ENCODE measurements at places on chromosomes 12 and 14.

DNA sequence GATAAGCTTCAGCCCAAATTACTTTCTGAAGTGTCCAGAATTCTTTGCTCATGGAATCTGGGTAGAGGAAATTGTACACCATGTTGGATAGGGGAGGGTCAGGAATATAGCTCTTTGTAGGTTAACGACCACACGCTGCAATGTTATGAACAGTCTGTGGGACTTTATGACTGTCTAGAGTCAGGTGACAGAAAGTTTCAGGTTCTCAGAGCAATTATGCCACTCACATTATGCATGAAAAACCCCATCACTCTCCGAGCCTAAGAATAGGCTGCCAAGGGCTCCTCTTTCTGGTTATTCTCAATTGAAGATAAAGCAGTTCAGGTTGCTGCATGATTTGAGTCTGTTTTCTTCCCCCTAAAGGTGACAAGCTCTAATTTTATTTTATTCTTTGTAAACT lies 430.9 kb downstream of the ATP23 start:
- no peak for DNase-seq

DNA sequence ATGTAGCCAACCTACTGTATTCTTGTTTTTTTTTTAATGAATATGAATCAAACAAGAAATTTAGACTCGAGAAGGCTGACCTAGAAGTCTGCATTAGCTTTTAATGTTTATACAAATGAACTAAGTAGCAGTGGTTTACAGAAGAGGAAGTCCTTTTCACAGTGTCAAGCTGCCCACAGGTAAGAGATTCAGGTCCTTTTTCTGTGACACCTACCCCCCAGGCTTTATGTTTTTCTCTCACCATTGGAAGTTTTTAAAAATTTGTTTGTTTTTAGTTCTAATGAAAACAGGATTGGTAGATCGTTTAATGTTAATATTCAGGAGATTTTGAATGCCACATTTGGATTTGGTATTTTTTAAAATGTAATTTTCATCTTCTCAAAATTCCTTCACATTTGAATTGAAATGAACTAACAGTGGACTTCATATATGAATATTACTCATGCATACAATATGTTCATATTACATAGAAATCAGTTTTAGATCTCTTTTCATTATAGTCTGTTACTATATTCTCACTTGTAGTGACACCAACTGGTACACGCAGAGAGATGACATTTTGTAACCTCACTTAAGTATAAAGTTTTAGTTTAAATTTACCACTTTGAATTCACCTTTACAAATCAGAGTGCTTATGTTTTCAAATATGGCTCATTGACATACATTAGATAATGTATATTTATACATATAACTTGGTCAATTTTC lies 29.7 kb downstream of the ATF7IP start:
- no peak for DNase-seq

- DNase-seq, result no peak
Measured at GRCh38 chr12:113889076-113889475, 77.0 kb downstream of the RBM19 start.

GRCh38 chr14:75570797-75571196 lies 7.6 kb upstream of the FLVCR2 start:
- DNase-seq, result no peak

DNA sequence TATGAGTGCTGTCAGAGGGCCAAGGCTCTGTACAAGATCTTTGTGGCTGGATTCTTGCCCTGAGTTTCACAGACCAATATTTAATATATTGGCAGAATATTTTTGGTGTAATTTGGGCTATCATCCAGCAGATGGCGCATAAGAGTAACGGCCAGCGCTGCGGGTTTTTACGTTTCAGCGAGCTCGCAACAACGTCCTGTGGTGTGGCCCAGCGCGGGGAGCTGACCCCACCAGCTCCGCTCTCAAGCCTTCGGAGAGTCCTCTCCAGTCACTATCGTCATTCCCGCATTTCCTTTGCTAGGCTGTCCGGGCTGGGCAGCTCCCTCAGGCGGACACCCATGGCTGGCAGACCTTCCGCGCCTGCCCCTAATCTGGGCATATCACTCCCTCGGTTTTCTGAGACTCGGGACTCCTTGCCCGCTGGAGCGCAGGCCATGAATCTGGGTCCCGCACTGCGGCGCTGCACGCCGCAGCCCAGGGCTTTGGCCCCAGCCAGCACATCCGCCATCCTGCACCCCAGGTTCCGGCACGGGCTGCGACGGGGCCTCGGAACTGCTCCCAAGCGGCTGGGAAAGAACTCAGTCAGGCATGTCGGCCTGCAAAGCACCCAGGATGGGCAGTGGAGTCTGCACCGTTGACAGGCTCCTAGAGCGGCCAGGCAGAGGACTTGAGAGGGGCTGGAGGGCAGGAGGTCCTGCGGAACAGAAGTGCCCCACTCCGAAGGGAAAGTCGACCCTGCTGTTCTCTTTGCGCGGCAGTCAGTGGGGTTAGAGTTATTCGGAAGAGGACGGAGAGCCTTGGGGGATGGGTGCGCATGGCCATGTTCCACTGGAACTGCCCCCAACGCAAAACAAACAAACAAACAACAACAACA lies 18.4 kb downstream of the OLR1 start:
- peak; percentile 46 for DNase-seq

GRCh38 chr14:101959277-101959676 lies 5.1 kb upstream of the DYNC1H1 start:
- DNase-seq, result no peak

- DNase-seq, result no peak
Measured at GRCh38 chr14:93034671-93034994, 81.1 kb downstream of the ITPK1 start.

- no peak for DNase-seq
Measured at GRCh38 chr14:101220921-101221510, 317.5 kb upstream of the RTL1 start.

DNA sequence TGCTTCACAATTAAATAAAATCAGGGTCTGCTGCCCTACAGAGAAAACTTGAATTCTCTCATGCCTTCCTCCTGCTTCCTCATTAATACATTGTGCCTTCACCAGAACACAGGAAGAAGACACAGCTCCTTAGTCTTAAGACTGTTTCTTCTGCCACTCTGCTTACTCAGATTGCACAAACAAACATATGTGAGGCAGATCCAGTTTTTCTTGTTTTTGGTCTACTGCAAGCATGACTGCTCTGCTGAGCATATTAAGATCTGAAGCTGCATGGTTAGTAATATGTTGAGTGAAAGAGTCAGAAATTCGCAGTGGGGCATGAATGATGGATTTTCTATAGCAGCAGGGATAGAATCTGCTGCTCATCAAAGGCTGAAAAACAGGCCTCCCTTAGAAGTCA lies 321.1 kb upstream of the STXBP6 start:
- DNase-seq, result no peak

GRCh38 chr14:84533791-84534190 lies 996.2 kb upstream of the FLRT2 start:
- DNase-seq, result no peak

DNA sequence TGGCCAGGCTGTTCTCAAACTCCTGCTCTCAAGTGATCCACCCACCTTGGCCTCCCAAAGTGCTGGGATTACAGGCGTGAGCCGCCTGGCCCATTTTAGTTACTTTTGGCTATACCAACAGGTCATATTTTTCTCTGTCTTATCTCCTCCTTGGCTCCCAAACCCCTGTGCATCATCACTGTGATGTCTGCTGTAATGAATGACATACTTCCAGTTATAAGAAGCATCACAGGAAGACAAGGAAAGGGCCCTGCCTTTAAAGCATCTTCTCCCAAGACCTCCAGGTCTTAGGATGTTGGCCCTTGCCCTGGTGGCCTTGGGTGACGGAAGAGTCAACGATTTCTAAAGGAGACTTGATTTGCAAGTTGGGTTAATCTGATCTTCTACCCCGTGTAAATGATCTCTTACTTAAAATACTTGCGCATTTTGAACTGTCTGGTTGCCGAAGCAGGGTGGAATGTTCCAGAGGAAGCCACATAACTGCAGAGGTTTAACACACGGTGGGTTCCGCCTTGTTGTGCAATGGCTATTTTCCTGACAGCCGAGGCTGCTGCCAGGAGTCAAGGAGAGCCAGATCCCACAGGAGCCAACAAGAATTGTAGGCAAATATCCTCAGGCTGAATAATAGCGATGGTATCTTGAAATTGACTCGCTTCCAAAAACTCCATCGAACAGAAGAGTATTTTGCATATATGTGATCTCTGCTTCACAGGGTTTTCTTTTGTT lies 55.7 kb upstream of the PLXNC1 start:
- DNase-seq, result no peak

GRCh38 chr12:100601626-100602025 lies 28.1 kb downstream of the GAS2L3 start:
- no peak for DNase-seq

GRCh38 chr14:32331206-32331605 lies 2.1 kb downstream of the AKAP6 start:
- no peak for DNase-seq

DNA sequence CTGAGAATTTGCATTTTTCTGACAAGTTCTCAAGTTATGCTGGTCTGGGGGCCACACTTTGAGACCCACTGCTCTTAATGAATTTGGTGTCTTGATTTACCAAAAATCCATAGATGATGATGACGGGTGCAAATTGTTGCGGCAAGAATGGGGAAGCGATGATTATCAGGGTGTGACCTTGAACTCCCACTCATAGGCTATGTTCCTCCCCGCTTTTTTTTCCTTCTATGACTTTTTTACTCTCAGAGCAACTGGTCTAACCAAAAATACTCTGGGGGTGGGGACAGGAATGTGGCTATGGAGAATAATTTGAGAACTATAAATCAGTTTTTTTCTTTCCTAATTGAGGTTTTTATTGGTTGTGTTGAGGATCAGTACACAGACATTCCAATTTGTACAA lies 83.6 kb downstream of the PPFIBP1 start:
- DNase-seq, result no peak

- no peak for DNase-seq
Measured at GRCh38 chr12:117134059-117134458, 34.8 kb upstream of the TESC start.

DNA sequence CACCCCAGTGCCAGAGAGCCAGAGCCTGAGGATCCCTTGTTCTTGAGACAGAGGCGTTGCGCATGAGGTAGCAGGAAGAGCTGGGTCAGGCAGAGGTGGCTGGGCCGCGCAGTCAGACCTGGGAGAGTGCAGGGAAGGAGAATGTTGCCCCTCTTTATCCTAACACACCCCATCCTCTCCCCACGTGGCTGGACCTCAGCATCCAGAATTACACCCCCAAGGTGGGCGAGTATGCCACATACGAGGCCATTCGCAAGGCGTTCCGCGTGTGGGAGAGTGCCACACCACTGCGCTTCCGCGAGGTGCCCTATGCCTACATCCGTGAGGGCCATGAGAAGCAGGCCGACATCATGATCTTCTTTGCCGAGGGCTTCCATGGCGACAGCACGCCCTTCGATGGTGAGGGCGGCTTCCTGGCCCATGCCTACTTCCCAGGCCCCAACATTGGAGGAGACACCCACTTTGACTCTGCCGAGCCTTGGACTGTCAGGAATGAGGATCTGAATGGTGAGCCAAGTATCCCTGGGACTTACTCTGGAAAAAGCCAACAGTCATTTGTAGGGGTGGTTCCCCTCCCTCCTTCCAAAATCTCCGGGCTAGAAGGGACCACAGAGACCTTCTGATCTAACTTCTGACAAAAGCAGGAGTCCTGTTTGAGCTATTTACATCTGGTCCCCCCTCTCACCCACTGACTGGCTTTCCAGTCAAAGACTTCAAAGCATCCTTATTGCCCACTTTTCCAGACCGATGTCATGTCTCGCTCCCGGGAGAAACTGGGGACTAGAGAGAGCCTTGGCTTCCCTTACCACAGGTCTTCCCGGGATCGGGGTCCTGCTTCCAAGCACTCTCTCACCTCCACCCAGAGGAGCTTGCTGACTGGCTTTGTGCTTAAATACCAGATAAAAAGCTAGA lies 6.1 kb downstream of the MMP14 start:
- no peak for DNase-seq

DNA sequence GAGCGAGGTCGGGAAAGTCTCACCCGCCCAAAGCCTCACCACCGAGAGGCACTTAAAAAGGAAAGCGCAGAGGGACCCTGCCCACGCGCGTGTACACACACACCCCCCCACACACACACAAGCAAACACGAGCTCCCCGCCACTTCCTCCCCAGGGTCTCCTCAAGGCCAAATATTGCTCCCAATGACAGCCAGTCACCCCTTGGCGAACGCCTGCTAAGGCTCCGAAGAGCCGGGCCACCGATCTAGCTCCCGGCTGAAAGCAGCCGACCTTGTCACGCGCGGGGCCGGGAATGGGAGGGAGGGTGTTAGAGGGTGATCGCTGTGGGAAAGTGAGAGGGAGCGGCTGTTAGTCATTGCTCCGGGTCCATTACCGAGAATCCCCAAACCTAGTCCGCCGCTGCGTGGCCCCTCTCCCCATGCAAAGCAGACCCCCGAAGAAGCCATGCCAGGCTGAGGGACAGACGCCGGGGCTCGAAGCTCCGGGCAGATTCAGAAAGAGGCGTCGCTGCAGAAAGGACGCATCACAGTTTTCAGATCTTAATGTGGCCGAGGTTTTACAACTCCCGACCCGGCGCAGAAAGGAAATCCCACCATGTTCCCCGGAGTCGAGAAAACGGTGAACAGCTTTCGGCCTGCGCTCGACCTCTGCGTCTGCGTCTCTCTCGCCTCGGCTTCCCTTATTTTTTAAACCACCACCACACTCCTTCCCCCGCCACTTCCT lies 2.6 kb downstream of the BMP4 start:
- DNase-seq, result no peak

DNA sequence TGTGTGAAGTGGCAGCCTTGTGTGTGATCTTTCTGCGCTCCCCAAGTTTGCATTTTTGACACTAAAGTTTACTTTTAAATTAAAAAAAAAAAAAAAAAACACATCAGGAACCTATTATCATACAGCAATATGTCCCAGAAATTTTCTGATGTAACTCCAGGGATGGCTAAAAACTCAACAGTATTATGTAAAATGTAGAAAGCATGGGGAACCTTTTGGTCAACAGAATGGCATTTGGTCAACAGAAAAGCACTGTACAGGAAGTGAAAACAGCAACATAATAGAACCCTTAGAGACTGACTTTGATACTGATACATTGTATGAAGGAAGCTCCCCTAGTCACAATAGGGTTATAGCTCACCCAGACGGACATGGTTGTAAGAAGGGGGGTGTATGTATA lies 224.3 kb downstream of the ITPR2 start:
- DNase-seq, result no peak

- DNase-seq, result no peak
Measured at GRCh38 chr14:54472315-54472714, 16.5 kb downstream of the GMFB start.

DNA sequence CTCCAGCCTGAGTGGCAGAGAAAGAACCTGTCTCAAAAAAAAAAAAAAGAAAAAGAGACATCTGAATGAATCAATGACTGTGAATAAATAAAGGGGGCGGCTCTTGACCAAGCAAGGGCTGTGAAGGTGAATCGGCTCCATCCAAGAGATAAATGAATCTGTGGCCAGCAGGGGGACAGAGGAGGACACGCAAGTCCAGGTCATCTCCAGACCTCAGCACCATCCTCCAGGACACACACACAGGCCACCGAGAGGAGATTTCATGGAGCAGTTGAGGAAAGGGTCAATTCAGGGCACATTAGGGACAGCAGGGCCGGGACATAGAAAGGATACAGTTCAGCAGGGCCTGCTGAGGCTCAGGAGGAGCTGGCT lies 21.6 kb downstream of the TRPV4 start:
- no peak for DNase-seq

- DNase-seq, result no peak
Measured at GRCh38 chr12:50894241-50894640, 51.5 kb downstream of the TMPRSS12 start.
